Stimulated activated CD4-positive, alpha-beta T cell treated with anti-CD3 and anti-CD28 coated beads, Interleukin-15, amount 100 ng/mL, for 1 hour (primary cell): ENCODE measurements at places on chromosomes 2 and 18.

DNA sequence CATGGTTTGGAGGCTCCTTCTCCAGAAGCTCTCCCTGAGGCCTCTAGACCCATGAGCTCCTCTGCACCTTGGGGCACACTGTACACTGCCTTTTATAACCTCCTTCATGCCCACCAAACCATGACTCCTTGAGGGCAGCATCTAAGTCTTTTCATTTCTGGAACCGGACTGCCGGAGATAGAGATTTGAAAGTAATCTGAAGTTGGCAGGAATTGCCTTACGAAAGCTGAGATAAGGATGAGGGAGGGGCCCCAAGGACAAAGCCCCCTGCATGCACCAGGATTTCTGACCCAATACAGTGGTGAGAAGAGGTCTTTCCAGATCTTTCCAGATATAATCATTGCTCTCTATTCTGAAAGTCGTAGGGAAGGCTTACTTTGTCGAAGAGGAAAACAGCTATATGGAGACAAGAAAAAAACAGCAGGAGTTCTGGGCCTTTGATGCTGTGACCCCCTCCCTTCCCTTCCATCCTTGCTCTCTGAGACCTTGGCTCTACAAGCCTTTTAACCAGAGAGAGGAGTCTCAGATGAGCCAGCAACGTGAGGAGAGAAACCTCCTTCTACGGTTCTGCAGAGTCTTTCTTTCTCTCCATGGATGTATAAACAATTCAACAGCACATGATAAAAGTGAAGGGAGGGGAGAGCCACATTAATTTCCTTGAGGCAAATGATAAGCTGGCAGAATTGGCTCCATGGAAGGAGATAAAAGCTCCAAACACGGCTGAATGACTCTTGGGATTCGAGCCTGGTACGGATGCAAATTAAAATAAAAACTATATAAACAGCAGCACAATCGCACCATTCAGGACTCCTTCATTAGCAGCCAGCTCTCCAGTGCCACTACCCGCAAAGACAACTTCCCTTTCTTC lies 88.0 kb upstream of the RTN4 start:
- DNase-seq = no peak

DNA sequence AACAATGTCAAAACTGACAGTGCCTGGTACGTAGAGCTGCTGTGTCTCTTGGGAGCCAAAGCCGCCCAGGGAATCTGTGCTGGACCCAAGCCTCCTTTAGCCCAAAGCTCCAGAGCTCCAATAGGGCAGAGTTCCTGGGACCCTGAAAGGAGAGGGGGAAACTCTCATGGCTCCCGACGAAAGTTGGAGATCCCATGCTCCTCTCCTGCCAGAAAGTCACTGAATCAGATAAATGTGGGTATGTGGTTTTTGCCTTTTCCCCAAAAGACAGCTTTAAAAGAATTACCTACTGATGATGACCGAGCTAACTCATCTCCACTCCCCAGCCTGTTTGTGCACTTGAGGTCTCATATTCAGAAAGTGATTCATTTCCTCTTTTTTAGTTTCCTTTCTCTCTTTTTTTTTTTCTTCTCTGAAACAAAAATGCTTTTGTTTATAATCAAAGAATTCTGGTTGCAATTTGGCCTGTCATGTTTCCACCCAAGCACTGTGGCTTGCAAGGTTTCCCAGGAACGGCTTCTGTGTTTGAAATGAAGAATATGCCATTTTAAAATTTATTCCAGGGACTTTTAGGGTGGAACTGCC lies 14.1 kb upstream of the PMAIP1 start:
- no peak for DNase-seq

- no peak for DNase-seq
Observed at GRCh38 chr2:82968358-82968757, 1490.7 kb downstream of the SUCLG1 start.

DNA sequence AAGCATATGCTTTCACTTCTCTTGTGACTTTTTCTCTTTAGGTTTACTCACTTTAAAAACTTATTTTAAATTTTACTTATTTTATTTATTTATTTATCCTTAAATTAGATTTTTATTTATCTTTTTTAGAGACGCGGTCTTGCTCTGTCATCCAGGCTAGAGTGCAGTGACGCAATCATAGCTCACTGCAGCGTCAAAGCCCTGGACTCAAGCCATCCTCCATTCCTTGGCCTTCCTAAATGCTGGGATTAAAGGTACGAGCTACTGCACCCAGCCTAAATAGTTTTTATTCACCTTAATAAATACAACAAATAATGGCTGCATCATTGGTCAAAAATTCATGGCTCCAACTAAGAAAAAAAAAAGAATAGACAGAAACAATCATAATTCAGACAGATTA lies 415.7 kb upstream of the FIGN start:
- no peak for DNase-seq

- DNase-seq = no peak
Observed at GRCh38 chr2:239129147-239129920, 271.5 kb downstream of the HDAC4 start.

GRCh38 chr2:121147766-121148165 lies 137.2 kb downstream of the TFCP2L1 start:
- no peak for DNase-seq

DNA sequence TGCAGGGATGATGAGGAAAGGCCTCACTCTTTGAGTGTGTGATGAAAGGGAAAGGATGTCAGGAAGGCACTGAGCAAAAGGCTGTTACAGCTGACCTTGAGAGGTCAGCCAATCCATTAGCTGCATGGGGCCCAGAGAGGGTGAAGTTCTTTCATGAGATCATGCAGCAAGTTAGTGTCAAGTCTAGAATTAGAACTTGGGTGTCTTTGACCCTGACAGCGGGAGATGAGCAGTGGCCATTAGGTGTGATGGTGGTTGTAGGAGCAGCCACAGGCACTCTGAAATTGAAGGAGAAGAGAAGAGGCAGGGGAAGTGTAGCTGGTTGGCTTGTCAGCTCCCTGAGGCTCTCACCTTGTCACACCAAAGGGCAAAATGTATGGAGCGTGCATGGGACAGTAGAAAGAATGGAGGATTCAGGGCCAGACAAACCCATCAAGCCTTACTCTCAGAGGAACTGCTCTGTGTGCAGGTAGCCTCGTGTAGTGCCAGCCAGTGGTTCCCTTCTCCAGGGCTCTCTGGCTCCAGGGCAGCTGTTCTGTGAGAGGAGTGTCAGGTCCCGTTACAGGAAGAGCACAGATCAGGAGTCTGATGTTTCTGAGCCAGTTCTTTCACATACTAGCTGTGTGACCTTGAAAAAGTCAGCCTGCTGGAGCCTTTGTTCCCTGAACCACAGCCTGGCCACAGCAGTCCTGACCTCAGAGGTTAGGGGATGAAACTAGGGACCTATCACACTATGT lies 35.9 kb downstream of the MAP4K4 start:
- no peak for DNase-seq

GRCh38 chr18:79927607-79928562 lies 23.6 kb downstream of the SLC66A2 start:
- DNase-seq = no peak

- no peak for DNase-seq
Observed at GRCh38 chr18:13572721-13573120, 153.6 kb downstream of the FAM210A start.
